ENCODE measurements at places on chromosomes 7 and 10. TPM values are rescaled to one million over a fixed set of nuclear protein-coding genes. Genes with fewer than 3 reads are reported as not detected.
A peak's percentile ranks its signal among the peaks of the same experiment; 100 is the strongest.

GRCh38 chr10:12194752-12195271, 879 bp downstream of the NUDT5 start:
- H3K4me3 ChIP-seq, result peak overlapping the region; percentile 89
- H3K27me3 ChIP-seq, result no peaks in the 10 kb centered on the region
- peak; percentile 69 for DNase-seq
- H3K36me3 ChIP-seq, result no peaks in the 10 kb centered on the region
- peak overlapping the region; percentile 88 for H3K27ac ChIP-seq

AQP1 gene
- total RNA-seq, result 2,113 TPM

- peaks cover 4% of the 10 kb centered on the region for H3K36me3 ChIP-seq
- no peak overlapping the region for H3K4me3 ChIP-seq
- no peaks in the 10 kb centered on the region for H3K27me3 ChIP-seq
- DNase-seq, result no peak
- H3K27ac ChIP-seq, result no peak overlapping the region
- peaks cover 6% of the 10 kb centered on the region for H3K4me1 ChIP-seq
Measured at GRCh38 chr7:131385039-131385605, 57.4 kb downstream of the MKLN1 start.

RTKN2 gene
- not detected for total RNA-seq

GIMAP1 gene
- 21.2 TPM for total RNA-seq

TMEM229A gene
- total RNA-seq, result not detected

- H3K36me3 ChIP-seq, result no peaks in the 10 kb centered on the region
- H3K4me3 ChIP-seq, result no peak overlapping the region
Measured at GRCh38 chr7:94710256-94710655, 54.3 kb upstream of the SGCE start.

CXCL12 gene
- 288 TPM for total RNA-seq

DNA sequence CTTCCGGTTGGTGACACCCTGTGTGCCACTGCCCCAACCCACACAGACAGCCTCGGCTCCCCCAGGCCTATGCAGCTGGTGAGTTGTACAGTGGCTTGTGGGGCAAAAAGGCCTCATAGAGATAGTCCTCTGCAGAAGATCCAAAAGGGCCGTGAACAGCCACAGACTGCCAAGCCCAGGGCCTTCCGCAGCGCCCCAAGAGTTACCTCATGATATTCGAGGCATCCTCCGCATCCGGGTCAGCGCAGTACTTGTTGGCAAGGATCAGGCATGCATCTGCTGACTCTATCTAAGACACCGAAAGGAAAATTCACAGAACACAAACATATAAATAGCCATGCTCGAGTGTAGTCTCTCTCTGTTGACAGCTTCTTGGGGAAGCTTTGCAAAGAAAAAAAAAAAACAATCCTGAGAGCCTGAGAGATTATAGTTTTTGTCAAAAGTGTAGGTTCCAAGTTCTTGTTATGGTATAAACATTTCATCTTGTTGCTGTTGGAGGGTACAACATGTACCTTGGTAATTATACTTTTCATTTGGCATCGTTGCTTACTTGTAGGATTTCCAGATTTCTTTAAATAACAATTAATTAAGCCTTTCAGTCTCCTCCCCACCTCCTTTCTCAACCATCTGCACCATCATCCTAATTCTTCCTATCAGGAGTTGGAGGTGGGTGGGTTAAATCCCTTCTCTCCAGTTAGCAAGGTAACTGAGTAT, 553.0 kb downstream of the KCNMA1 start:
- H3K36me3 ChIP-seq, result no peaks in the 10 kb centered on the region
- H3K4me1 ChIP-seq, result peaks cover 24% of the 10 kb centered on the region
- no peaks in the 10 kb centered on the region for H3K27me3 ChIP-seq
- no peak overlapping the region for H3K4me3 ChIP-seq
- H3K27ac ChIP-seq, result peak overlapping the region; percentile 10
- DNase-seq, result no peak

Measured in ascending aorta (tissue), 2 donors.